GM06990 (cell line): ENCODE measurements at places on chromosomes 13 and 19.

DNA sequence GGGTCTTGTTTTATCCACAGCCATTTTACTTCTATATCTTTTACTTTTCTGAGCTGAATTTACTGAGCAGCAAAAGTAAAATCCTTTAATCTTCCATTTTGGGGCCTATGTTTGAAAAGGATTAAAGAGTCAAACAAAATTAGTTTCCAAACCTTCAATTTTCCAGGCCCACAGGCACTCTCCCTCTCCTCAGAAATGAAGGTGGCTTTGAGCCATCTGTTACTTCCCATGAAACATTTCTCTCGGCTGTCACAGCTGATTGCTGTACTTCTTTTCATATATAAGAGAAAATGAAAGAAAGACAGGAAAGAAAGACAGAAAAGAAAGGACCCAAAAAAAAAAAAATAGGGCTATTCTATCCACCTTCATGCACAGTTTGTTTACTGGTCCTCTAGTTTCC is 194.9 kb downstream of the LACC1 start:
- no peak for DNase-seq

- DNase-seq = no peak
Measured at GRCh38 chr13:98144801-98145350, 2.0 kb downstream of the FARP1 start.

DNA sequence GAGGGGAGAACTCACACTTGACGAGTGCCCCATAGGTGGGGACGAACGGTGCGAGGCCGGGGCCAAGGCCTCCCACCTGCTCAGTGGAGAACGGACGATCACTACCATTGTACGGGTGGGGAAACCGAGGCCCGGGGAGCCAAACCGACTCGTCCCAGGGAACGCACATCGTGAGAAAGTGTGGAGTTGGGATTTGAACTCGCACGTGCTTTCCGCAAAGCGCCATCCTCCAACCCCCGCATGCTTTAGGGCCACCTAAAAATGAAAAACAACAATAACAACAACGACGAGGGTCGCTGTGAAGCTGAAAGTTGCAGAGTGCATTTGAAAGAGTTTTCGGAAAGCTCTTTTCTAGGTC is 458 bp downstream of the ARHGEF1 start:
- DNase-seq = no peak

DNA sequence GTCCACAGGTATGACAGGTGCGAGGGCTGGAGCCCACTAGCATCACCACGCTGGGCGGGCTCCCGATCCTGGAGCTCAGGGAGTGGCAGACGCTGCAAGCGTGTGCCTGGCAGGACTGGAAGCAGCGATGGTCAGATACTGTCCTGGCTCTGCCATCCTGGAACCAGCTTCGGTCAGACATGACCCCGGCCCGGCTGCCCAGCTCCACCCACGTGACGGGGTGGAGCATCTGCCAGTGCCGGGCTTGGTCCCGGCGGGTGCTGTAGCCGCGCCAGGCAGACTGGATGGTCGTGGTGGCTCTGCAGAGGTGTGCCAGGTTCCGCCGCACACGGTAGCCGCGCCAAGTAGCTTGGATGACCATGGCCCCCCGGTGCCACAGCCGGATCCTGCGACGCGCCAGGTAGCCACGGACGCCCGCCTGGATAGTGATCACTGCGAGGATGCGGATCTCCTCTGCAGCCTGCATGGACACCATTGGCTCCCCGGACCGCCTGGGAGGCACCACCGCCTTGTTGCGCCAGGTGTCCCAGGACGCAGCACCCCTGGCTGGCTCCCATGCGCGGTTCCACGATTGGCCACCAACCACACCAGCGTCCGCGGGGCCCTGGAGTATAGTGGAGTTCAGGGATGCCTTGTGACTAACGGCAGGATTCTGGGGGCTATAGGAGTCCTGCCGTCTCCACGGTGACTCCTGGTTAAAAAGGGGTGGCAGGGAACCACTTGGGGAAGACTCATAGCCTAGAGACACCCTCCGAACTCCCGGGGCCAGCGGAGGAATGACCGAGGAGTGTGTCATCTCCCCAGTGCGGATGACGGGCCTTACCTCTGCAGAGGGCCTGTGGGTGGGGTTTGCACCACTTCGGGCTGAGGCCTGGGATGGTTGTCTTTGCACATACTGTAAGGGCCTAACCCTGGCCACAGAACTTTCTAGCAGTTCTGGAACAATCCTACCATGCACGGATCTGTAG is 16.5 kb downstream of the IQCN start:
- no peak for DNase-seq

GRCh38 chr13:112790735-112791641 is 101.2 kb downstream of the ATP11A start:
- DNase-seq = no peak

DNA sequence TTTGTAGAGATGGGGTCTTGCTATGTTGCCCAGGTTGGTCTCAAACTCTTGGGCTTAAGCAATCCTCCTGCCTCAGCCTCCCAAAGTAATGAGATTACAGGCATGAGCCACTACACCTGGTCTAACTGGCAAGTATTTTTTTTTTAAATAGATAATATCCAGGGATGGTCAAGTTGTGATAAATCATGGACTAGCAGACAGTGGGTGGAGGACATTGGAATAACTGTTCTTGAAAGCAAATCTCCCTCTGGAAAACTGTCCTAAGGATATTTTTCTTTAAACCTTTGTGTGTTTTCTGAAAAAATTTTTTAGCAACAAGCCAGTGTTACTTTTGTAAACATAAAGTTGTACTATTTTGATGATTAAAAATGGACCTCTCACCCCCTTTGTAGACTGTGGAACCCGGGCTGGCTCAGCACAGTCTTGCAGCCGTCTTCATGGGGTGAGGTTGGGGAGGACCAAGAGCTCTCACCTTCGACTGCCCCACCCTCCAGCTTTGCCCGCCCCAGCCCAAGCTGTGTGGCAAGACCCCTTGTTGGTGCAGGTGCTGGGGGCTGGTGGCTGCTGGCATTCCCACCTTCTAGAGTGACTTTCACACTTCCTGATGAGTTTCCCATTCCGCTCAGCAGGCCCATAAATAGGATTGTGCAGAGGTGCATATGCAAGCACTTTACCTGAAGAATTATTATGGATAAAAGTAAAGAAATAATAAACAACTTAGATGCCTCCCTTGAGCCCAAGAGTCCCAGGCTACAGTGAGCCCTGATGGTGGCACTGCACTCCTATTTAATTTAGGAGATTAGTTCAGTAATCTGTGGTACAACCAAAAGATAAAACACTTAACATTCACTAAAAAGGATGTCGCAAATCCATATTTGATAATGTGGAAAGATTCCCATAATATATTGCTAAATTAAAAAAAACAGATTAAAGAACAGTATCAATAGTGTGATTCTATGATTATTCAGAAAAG is 107.3 kb downstream of the GADD45B start:
- DNase-seq = no peak

DNA sequence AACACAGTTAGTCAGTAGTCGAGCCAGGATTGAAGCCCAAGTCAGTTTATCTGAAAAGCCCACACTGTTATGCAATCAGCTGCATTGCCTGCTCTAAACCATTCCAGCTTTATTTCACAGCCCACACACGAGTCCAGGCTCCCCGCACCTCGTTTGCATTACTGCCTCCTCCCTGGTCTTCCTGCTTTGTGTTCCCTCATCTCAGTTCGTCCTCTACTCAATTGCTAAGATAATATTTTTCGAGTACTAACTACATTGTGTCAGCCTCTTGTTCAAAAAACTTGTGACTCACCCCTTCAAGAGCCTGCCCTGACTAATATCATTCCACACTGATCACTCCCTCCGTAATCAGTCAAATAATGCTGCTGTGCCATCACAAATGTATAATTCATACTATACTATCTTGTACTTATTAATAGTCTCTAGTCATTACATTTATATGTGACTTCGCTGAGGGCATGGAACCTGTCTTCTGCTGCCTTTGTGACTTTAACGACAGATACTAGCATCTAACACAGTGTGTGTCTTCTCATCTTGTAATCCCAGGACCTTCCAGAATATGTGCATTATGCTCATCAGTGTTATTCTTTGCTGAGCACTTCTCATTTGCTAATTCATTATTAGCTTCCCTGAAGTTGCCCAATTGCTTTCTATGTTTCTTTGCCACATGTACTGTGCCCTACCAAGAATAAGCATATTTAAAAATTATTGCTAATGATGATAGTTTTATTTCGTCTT is 26.2 kb upstream of the WDFY2 start:
- DNase-seq = no peak

DNA sequence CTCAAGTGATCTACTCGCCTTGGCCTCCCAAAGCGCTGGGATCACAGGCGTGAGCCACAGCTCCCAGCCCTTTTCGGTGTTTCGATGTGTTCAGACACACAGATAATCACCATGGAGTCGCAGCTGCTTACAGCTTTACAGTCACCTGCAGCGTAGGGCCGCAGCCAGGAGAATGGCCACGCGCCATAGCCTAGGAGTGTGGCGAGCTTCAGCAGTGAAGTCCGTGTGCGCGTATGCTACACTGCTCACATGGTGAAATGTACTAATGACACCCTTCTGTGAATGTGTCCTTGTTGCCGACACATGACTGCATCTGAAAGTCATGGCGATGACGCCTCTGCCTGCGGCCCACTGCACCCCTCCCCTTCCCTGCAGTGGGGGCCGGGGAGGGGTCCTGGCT is 23.6 kb downstream of the AP3D1 start:
- no peak for DNase-seq

GRCh38 chr19:57249329-57249728 is 8.9 kb downstream of the ZNF805 start:
- DNase-seq = no peak

- DNase-seq = no peak
Measured at GRCh38 chr13:30108216-30108912, 199.0 kb downstream of the KATNAL1 start.

GRCh38 chr19:57362419-57362818 is 932 bp upstream of the TRAPPC2B start:
- DNase-seq = no peak

DNA sequence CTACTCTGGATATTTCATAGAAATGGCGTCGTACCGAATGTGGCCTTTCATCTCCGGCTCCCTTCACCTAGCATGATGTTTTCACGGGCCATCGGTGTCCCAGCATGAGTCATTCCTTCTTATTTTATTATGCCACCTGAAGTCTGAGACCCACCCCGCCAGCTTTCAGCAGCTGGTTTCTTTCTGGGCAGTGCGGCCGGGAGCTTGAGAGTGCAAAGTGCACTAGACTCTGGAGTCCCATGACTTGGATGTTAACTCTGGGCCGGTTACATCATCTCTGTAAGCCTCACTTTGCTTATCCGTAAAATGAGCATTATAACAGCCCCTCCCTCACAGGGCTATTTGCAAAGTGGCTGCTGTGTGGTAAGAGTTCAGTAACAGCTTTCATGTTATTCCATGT is 5.8 kb upstream of the KMT5C start:
- no peak for DNase-seq

DNA sequence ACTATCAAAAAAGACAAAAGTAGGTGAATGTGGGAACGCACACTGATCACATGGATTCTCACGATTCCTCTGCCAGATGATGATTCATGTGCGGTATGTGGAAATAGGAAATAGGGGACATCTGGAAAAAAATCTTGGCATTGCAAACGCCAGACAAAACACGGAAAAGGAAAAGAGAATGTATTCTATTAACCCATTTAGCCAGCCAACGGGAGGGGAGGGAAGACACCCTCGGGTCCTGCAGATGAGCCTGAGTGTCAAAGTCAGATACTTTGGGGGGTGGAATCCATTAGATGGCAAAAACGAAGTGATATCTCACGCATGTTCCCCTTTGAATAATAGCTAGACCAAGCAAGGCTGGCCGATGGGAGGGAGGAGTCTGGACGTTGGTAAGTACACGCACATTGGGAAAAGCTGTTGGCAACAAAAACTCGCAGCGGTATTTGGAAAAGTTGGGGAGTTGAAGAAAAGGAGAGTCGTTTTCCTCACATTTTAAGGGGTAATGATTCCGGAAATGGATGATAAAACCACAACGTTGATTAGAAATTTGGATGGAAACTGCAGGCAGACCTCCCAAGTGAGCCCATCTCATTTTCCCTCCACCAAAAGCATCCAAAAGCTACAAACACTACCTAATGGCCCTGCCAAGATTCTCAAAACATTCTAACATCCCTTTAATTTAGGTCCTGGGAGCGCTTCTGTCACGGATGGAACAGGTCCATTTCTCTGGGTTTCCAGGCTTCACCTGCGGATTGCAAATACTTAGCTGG is 73.6 kb downstream of the COL4A1 start:
- DNase-seq = no peak

DNA sequence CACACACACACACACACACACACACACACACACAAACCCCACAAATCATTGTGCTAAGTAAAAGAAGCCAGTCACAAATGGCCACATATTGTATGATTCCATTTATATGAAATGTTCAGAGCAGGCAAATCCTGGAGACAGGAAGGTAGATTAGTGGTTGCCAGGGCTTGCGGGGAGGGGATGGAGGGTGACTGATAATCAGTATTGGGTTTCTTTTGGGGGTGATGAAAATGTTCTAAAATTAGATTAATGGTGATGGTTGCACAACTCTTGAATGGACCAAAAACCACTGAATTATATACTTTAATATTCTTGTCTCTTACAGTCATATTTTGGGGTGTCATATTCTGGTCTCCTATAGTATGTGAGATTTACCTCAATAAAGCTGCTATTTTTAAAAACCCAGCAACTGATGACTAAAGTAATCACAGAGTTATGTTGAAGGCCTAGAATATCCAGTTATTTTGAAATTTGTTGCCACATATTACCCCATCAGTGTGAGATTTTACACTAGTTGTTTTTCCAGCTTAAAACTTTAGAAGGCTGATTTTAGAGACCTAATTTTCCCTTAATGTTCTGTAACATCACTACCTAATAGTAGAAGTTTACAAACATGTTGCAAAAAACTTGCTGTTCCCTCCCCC is 20.3 kb downstream of the FLT1 start:
- DNase-seq = no peak

GRCh38 chr19:368630-369024 is 24.0 kb upstream of the MIER2 start:
- no peak for DNase-seq

GRCh38 chr19:50977626-50978025 is 6.1 kb downstream of the KLK7 start:
- no peak for DNase-seq

GRCh38 chr19:30217461-30217860 is 154.7 kb upstream of the ZNF536 start:
- no peak for DNase-seq

- no peak for DNase-seq
Measured at GRCh38 chr19:55581145-55581822, 636 bp upstream of the ZNF579 start.

GRCh38 chr19:10603084-10603872 is 16.2 kb upstream of the AP1M2 start:
- peak; percentile 66 for DNase-seq
